ENCODE measurements at places on chromosomes 4 and X.

DNA sequence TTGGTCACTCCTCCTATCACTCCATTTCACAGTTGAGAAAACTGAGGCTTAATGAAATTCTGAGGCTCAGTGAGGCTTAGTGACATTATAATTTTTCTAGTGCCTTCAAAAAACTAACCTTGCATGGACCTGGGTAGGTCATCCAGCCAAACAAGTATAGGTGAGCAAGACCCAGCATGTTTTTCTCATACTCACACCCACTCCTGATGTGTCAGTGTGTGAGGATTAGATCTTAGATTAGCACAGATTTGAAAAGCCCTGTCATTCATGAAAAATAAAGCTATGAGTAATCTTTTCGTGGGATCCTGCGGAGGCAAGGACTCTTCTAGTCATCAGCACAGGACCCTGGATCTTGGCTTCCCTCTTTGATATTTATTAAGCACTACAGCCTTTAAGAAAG lies 146.7 kb downstream of the CHIC2 start:
- DNase-seq, result no peak

DNA sequence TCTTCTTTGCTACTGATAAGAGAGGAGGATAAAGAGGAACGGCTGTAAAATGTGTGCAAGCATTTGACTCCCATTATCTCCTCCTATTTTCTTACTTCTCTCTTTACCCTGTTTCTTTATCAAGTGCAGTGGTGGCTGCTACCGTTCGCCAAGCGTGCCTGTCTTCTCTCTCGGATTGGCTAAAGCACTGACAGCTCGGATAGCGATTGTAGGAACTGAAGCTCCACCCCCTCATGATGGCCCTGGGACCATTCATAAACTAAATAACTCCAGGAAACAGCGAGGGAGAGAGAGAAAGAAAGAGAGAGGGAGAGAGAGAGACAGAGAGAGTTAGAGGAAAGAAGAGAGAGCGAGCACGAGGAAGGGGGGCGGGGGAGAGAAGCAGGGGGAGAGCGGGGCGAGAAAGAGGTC lies 305 bp upstream of the MAB21L2 start:
- peak; percentile 42 for DNase-seq

DNA sequence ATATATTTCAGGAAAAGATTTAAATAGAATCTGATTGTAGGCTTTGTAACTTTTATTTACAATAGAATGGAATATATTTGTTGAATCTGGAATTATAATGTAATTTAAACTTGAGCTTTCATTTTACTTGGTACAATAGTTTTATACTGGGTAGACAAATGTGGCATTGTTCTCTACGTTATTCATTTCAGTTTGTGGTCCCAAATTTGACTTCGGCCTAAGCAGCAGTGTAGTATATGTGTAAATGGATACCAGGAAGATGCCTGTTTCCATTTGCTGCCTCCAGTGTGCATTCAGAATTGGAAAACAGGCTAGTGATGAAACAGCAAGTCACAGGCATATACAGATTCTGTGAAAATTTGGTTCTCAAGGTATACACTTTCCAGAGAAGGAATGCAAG lies 77.8 kb downstream of the CLDN22 start:
- DNase-seq, result no peak

- DNase-seq, result peak; percentile 29
These were observed 23.8 kb downstream of the SHROOM3 start for GRCh38 chr4:76458825-76459224.

DNA sequence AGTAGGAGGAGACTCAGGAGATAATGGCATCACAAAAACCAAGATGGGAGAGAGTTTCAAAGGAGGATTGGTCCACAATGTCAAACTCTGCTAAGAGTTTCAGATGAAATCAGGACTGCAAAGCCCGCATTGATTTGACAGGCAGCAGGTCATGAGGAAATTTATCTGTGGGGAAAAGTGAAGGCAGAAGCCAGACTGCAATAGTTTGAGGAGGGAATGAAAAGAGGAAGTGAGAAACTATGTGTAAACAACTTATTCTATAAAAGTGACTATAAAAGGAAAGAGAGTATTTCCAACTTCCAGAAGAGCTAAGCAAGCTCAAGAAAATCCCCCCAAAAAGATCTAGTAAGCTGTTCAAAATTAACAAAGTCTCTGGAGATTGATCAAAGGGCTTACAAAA lies 66.3 kb upstream of the DGKK start:
- no peak for DNase-seq

GRCh38 chr4:147362938-147363337 lies 118.0 kb upstream of the EDNRA start:
- DNase-seq, result peak; percentile 78

GRCh38 chr4:7792616-7793015 lies 147.0 kb downstream of the AFAP1 start:
- DNase-seq, result peak; percentile 77

GRCh38 chr4:1418494-1419285 lies 12.4 kb upstream of the NKX1-1 start:
- no peak for DNase-seq

- no peak for DNase-seq
These were observed 3.4 kb downstream of the GABRA2 start for GRCh38 chr4:46386570-46386969.

DNA sequence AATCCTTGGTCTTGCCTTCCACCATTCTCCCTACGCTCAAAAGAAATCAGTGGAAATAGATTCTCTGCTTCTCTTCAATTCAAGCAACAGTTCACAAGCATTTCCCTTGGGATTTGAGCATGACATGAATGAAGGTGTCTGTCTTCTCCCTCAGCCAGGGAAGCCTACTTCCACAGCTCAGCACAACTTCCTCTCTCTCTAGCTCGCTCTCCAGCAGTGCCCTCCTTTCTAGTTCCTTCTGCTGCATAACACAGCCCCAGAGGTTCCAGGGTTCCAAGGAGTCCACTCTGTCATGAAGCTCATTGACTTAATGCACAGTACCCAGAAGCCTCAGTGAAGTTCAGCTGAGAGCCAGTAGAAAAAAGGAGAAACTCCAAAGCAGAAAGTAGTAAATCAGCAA lies 81.3 kb downstream of the PLS3 start:
- no peak for DNase-seq

- peak; percentile 2 for DNase-seq
These were observed 20.1 kb upstream of the FRMPD4 start for GRCh38 chrX:12118134-12118533.

- peak; percentile 88 for DNase-seq
These were observed 95.6 kb downstream of the AFAP1 start for GRCh38 chr4:7843831-7844593.

- no peak for DNase-seq
These were observed 25.6 kb downstream of the ARSJ start for GRCh38 chr4:113953888-113954287.

DNA sequence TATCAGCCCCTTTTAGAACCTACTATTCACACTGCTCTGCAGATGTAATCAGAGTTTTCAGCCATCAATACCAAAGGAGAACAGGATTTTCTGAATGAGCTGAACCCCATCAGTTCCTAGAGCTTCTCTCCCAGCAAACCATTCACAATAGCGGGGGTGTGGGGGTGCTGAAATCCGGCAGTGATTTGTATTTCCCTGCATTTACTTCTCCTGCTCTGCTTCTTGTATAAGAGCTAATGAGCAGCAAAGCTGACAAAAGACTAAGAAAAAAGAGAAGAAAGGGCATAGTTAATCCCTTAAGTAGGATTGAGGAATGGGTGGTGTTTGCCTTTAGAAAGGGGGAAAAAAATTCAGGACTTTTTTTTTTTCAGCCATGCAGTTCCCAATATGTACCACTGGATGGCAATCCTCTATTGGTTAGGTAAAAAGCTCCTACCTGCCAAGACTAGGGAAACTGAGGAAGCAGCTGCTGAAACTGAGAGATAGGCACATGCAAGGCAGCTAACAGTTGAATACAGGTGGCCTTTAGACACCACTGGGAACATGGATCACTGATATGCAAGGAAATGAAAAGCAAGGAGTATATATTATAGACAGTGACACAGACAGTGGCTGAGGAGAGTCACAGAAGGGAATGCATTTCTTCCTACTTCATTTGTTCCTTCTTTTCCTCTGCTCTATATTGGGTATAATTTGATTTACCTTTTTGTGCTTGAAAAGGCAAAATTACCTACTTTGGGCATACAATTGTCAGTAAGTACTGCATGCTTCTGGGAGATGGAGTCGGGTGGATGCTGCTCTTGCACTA lies 217.9 kb downstream of the HS6ST2 start:
- no peak for DNase-seq

GRCh38 chrX:65195621-65196020 lies 219.4 kb upstream of the ZC4H2 start:
- no peak for DNase-seq

GRCh38 chrX:25618248-25618647 lies 519.9 kb upstream of the MAGEB18 start:
- no peak for DNase-seq

DNA sequence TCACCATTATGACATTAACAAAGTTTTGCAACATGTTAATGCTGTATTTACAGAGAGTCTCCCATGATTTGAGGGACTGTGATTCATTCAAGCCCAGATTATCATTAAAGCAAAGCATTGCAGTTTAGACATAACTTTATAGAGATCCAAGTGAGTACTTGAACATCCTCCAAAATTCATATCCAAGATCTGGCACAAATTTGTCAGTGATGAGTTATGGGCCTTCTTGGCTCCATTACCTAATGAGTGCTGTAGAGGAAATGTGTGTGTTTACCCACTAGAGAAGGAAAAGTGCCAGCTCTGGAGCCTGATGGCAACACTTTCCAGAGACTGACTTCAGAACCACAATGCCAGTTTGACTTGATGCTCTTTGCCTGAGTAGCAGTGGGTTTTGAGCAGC lies 432.3 kb downstream of the GALNTL6 start:
- DNase-seq, result peak; percentile 5

GRCh38 chrX:105117621-105118020 lies 102.9 kb downstream of the TEX13A start:
- no peak for DNase-seq

- DNase-seq, result peak; percentile 67
These were observed 1.7 kb downstream of the SAT1 start for GRCh38 chrX:23784470-23785331.

GRCh38 chr4:185463541-185463940 lies 8.0 kb downstream of the CCDC110 start:
- DNase-seq, result no peak

GRCh38 chr4:163878336-163879121 lies 384.0 kb downstream of the TMA16 start:
- no peak for DNase-seq

- DNase-seq, result no peak
These were observed 9.0 kb downstream of the NAT8L start for GRCh38 chr4:2068198-2068470.

DNA sequence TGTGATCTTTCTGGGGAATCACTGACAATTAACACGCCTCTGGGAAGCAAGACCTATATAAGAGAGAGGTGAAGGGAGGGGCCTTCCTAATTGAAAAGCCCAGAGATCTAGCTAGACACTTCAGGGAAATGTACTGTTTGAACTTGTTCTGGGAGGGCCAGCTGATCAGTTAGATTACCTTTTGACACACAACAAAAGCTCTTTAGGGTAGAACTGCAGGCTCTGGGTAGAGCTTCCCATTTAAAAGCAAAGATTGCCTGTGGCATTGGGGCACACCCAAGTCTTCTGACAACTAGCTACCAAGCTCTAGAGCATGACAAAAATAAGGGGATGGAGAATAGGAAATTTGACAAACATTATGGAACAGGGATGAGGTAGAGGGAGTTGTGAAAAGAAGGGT lies 26.3 kb downstream of the AREG start:
- no peak for DNase-seq

DNA sequence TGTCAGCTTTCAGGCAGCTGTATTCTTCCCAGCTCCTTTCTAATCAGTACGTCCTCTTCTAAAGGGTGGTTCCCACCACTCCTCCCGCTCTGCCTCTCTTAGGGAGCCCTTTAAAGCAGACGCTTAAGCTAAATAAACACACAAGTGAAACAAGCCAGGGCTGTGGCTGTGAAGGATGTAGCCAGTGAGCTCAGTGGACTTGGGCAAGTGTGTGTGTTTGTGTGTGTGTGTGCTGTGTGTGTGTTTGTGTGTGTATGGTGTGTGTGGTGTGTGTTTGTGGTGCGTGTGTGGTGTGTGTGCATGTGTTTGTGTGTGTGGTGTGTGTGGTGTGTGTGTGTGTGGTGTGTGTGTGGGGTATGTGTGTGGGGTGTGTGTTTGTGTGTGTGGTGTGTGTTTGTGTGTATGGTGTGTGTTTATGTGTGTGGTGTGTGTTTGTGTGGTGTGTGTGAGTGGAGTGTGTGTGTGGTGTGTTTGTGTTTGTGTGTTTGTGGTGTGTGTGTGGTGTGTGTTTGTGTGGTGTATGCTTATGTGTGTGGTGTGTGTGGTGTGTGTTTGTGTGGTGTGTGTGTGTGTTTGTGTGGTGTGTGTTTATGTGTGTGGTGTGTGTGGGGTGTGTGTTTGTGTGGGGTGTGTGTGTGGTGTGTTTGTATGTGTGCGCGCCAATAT lies 283.3 kb downstream of the PTTG2 start:
- DNase-seq, result peak; percentile 23

GRCh38 chrX:3529466-3530010 lies 183.1 kb upstream of the MXRA5 start:
- DNase-seq, result peak; percentile 22

DNA sequence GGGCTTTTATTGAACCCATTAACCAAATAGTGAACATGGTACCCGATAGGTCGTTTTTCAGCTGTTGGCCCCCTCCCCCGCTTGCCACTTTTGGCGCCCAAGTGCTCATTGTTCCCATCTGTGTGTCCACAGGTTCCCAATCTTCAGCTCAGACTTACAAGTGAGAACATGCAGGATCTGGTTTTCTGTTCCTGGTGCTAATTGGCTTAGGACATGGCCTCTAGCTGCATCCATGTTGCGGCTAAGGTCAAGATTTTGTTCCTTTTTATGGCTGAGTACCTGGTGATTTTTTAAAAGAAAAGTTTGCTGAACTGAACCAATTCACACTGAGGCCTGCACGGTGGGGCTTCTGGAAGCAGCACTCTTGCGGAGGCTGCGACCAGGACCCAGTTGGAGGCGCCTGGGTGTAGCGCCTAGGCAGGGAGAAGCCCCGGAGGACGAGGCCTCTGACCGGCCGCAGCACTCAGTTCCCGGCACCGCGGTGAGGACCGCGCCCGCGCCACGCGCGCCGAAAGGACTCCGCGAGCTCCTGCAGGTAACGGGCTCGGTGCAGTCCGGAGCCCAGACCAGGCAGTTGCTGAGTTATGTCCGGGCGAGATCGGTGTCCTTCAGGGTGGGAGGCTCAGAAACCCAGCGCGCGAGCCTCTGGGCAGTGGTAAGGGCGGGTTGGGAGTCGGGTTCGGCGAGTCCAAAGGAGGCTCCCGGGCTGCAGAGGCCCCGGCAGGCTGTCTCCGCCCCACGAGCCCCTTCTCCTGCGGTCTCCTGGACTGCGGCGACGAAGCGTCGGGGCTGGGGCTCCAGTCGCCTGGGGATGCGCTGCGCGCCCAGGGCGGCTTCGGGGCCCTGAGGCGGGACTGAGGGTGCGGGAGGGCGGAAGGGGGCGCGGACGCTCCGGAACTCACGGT lies 15.8 kb upstream of the SLC25A4 start:
- DNase-seq, result peak; percentile 11

GRCh38 chrX:71492231-71493065 lies 40.5 kb upstream of the OGT start:
- peak; percentile 55 for DNase-seq

GRCh38 chr4:182825003-182825402 lies 92.2 kb downstream of the DCTD start:
- no peak for DNase-seq

All from fibroblast of skin of back (primary cell).